Smooth muscle cell of the pulmonary artery (primary cell): ENCODE measurements at places on chromosomes 2 and 18. TPM values are rescaled to one million over a fixed set of nuclear protein-coding genes. Genes with fewer than 3 reads are reported as not detected.

Gene DQX1
- total RNA-seq: 0.07 TPM in 1 of 2 replicates, not detected in the other

Gene TEX44
- total RNA-seq: not detected in 2 replicates

Gene NEB
- total RNA-seq: 0.33 TPM in 2 replicates

Gene PSD4
- total RNA-seq: 0.72 and 1.4 TPM in 2 replicates

Gene GPR35
- 0.85 and 2.0 TPM in 2 replicates for total RNA-seq

Gene TMEM247
- not detected in 2 replicates for total RNA-seq

Gene ANKRD30B
- 0.73 and 1.4 TPM in 2 replicates for total RNA-seq

Gene GPAT2
- 30.6 and 32.3 TPM in 2 replicates for total RNA-seq

Gene CCDC121
- 1.8 TPM in 2 replicates for total RNA-seq

Gene UGT1A10
- total RNA-seq: 0.10 and 0.13 TPM in 2 replicates

Gene RBM43
- total RNA-seq: 5.6 and 8.1 TPM in 2 replicates

Gene GAL3ST2
- total RNA-seq: 0.33 and 0.46 TPM in 2 replicates

Gene FLACC1
- 1.3 and 2.5 TPM in 2 replicates for total RNA-seq

Gene RGPD3
- total RNA-seq: 0.20 and 0.26 TPM in 2 replicates

Gene TPRKB
- total RNA-seq: 10.1 and 11.9 TPM in 2 replicates

Gene GNLY
- total RNA-seq: 0.07 TPM in 1 of 2 replicates, not detected in the other

Gene BMP10
- total RNA-seq: not detected in 2 replicates

Gene RAB17
- total RNA-seq: 0.78 and 0.83 TPM in 2 replicates

Gene RAB27B
- total RNA-seq: 10.6 and 63.2 TPM in 2 replicates

Gene ALPP
- not detected in 2 replicates for total RNA-seq

Gene KCNJ13
- total RNA-seq: not detected in 2 replicates

Gene MEIS1
- 23.6 and 55.8 TPM in 2 replicates for total RNA-seq

Gene TBR1
- 0.03 TPM in 1 of 2 replicates, not detected in the other for total RNA-seq

Gene INPP1
- total RNA-seq: 7.2 and 8.0 TPM in 2 replicates

Gene CFAP65
- 0.03 TPM in 1 of 2 replicates, not detected in the other for total RNA-seq

Gene EFHD1
- total RNA-seq: 2.7 and 3.9 TPM in 2 replicates

Gene CCDC141
- 0.53 and 0.78 TPM in 2 replicates for total RNA-seq

Gene TFCP2L1
- under 0.01 TPM in 1 of 2 replicates, not detected in the other for total RNA-seq

Gene PROC
- total RNA-seq: 0.26 TPM in 1 of 2 replicates, not detected in the other

Gene MCEE
- total RNA-seq: 15.1 and 23.0 TPM in 2 replicates

Gene MIB1
- total RNA-seq: 60.9 and 63.2 TPM in 2 replicates

Gene TLX2
- not detected in 2 replicates for total RNA-seq

Gene SRD5A2
- total RNA-seq: not detected in 2 replicates

Gene SMAD2
- total RNA-seq: 106 and 132 TPM in 2 replicates

Gene GCG
- total RNA-seq: not detected in 2 replicates

Gene POTEJ
- not detected in 2 replicates for total RNA-seq

Gene EVX2
- total RNA-seq: not detected in 2 replicates

Gene UGT1A3
- total RNA-seq: not detected in 2 replicates

Gene C2orf80
- not detected in 2 replicates for total RNA-seq

Gene RAX
- not detected in 2 replicates for total RNA-seq

Gene SERPINB12
- not detected in 2 replicates for total RNA-seq

Gene SERPINB4
- total RNA-seq: not detected in 2 replicates

Gene TRIM43B
- total RNA-seq: not detected in 2 replicates

Gene ASB1
- total RNA-seq: 45.4 and 109 TPM in 2 replicates

Gene DLGAP1
- 0.53 and 1.1 TPM in 2 replicates for total RNA-seq
